ENCODE measurements at places on chromosomes 6 and 20.
A peak's percentile ranks its signal among the peaks of the same experiment; 100 is the strongest.

- DNase-seq = no peak
Observed at GRCh38 chr6:90446164-90446563, 140.7 kb downstream of the MAP3K7 start.

GRCh38 chr6:168377484-168377855, 57.9 kb upstream of the DACT2 start:
- no peak for DNase-seq

GRCh38 chr20:460707-461106, 1.6 kb downstream of the TBC1D20 start:
- peak; percentile 20 for DNase-seq

- DNase-seq = peak; percentile 38
Observed at GRCh38 chr6:131923356-131923755, 27.8 kb downstream of the CCN2 start.

GRCh38 chr20:35232575-35232974, 6.1 kb downstream of the MMP24 start:
- no peak for DNase-seq

DNA sequence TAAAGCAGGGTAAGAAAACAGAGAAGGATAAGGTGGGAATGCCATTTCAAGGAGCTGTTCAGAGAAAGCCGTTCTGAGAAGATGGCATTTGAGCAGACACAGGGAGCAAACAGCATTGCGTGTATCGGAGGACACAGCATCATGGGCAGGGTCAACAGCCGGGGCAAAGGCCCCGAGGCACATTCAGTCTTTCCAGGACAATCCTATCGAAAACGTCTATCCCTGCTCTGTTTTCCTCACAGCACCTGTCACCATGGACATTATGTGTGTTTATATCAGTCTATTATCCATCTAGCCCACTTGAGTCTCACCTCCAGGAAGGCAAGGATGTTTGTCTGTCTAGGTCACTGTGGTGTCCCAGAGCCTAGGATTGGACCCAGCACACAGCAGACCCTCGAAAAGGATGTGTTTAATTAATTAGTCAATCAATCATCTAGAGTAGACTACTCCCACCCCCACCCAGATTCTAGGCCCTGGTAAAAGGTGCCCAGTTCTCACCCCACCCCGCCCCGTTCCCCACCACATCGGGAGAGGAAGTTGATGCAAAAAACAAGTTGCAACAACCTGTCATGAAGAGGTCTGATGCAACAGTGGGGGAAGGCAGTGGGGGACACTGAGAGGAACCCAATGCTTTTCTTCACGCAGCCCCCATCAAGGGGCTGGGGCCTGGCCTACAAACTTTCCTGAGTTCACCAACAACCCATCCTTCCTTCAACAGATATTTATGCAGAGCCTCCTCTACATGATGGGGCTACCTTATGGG, 66.6 kb downstream of the PREX1 start:
- DNase-seq = no peak

DNA sequence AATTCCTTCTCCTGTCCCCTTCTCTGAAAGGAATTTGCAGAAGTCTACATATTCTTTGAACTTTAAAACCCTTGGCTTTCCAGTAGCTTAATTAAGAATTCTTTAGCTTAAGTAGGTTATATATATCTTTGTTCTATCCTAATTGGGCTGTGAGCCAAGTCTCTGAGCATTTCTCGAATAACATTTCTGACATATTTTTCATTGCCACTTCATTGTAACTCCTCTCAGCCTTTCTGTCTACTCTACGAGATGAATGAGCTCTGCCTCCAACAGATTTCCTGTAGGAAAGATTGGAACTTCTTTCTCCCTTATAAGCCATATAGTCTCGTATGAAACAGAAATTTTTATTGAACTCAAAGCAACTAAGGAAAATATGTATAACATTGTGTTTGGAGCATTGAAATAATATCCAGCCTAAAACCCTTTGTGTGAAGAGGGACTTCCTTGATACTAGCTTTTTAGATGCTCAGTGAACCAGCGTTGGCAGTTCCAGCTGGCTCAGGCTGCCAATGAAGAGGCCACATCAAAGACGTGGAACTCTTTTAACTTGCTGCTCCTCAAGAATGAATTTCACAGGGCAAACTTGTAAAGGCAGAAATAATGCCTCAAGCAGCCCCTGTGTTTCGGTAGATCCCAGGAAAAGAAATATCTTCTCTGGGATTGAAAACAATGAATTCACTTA, 87.7 kb upstream of the NOX3 start:
- DNase-seq = no peak

GRCh38 chr6:130269969-130270635, 47.4 kb upstream of the SAMD3 start:
- DNase-seq = no peak

GRCh38 chr20:25158043-25158442, 37.5 kb upstream of the ENTPD6 start:
- no peak for DNase-seq

- DNase-seq = no peak
Observed at GRCh38 chr6:119020597-119021561, 57.6 kb downstream of the FAM184A start.

DNA sequence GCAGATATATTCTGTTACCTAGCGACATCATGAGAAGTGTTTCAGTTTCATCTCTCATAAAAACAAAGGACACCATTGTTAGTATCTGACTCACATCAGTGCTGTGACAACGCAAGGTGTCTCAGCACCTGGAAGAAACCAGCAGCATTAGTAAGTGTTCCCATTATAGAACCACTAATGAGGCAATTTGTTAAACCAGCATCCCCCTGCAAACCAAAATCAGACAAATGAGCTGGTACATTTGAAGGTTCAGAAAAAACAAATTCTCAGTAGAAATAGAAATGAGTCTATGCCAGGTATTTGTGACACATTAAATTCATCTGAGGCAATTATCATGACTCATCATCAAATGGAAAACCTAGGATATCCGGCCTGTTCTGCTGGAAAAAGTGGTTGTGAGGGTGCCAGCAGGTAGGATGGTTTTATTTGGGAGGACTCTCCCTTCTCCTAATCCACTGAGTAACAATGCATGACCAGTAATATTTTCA, 151.7 kb downstream of the TMEM200A start:
- DNase-seq = no peak

DNA sequence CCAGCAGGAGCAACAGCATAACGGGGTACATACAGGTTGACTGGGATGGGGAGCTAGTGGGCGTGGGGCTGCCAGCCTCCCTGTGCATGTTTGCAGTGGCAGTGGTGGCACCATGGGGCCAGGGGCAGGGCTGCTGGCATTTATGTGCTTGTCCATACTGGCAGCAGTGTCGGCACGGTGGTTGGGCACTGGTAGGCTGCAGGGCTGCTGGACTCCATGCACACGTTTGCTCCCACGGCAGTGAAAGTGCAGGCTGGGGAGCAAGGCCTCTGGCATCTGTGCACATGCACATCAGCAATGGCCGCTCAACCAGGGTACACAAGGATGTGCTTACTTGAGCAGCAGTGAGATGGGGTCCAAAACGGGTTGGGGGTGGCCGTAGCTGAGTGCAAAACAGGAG, 159.5 kb upstream of the KHDRBS2 start:
- no peak for DNase-seq

GRCh38 chr6:83006270-83006905, 59.3 kb downstream of the UBE3D start:
- no peak for DNase-seq

DNA sequence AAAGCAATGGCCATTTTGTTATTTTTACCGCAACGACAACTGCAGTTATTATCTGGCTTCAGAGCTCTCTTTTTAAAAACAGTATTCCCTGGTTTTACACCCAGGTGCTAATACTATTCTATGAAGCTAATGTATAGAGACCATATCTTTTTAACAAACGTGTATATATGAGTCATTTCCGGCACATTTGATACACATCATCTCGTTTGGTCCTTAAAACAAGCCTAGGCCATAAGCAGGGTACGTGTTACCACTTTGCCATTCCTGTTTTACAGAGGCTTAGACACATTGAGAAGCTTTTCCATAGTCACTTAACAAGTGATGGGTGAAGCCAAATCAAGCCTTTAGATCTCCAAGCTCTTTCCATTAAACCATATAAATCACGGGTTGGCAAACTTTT, 5.5 kb downstream of the TRAF3IP2 start:
- no peak for DNase-seq

DNA sequence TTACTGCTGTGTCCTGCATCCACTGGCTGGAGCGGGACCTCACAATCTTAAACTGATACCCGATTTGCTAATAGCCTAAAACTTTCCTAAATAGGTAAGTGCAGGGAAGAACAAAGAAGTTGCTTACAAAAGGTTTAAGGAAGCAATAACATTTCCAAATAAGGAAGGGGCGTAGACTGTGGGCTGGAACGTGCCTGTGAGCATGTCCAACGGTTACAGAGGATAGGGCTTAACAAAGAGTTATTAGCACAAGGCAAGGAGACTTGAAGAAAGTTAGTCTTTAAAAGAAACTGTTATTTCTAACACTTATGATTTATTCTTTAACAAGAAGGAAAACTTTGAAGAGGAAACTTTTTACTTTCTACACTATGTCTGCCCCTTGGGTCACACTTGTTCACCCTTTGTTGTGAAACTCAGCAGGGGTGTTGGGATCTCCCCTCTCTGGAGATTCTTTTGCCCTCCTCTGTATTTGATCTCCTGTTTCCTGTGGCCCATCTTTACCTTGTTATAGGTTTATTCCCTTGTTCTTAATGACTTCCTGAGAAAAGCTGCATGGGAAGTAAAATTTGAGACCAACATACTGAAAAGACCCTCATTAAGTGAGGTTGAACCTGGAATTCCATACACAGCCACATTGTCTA, 28.7 kb downstream of the KAT14 start:
- no peak for DNase-seq

GRCh38 chr6:49462599-49462926, 490 bp downstream of the MMUT start:
- DNase-seq = no peak

DNA sequence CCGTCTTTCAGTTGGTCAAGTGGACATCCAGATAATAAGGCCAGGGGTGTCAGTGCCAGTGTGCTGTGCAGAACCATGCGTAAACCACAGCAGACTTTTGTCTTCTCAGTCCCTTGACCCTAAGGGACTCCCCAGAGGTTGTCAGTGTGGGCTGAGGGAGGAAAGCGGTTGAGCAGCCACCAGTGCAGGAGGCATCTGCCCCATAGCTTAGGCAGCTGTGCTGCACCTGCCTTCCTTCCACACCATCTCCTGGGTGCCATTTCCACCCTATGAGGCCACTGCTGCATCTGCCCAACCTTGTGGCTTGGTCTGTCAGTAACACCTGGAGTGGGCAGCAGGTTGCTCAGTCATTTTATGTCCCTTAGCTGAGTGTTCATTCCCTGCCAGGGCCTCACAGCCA, 26.0 kb downstream of the PRPF6 start:
- no peak for DNase-seq

DNA sequence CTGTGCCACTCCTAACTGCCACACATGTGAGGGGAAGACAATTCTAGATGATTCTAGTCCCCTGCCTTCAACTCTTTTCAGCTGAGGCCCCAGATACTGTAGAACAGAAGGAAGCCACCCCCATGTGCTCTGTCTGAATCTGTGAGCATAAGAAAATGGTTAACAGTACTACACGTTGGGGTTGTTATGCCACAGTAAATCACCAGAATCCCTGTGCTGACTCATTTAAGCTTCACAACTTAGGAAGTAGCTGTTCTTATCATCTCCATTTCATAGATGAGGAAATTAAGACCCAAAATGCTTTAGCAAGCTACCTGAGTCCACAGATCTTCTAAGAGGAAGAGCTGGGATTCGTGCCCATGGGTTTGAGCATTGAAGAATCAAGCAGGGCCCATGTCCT, 27.4 kb upstream of the SCRT2 start:
- no peak for DNase-seq

DNA sequence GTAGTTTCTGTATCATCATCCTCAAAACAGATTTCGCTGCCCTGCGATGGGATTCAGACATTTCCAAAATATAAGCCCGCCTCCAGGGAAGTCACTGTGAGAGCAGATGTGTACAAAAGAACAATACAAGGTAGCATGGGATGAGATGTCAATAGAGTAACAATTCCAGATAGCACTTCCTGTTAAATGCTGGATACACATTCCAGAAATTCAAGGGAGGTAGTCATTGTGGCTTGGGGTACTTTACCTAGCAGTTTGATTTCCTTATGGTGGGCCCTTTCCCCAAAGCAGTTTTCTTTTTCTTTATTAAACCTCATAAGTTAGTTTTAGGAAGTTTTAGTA, 2.5 kb downstream of the RNF217 start:
- DNase-seq = no peak

DNA sequence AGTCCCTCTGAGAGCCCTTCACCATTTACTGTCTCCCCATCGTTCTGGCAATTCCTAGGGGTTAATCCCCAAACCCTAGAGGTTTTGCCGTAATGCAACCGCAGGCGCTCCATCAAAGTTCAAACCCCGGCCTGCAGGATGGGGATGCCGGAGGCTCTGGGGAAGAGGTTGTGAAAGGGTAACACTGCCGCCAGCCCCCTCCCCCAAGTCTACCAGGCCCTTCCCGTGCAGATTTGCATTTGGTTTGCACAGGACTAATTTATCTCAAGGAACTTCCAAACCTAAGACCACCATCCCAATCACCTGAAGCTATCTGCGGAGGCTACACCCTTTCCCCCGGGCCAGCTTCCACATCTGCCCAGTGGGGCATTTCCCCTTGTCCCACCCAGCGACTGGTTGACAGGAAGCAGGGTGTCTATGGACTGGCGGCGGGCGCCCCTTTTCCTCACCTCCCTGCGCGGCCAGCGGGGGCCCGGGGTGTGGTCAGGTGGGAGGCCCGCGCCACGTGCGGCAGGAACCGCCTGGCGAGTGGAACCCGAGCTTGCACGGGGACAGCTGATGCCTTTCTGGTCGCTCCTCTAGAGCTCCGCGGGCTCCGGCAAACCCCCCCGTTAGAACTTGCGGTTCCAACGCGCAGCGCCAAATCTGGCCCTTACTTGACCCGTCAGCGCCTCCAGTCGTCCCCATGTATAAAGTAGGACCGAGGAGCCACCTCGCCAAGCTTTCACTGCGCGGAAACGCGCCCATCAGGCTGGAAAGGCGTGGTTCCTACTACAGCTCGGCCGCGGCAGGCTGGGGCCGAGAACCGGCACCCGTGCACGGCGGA, 9.4 kb upstream of the SLC4A11 start:
- DNase-seq = no peak

DNA sequence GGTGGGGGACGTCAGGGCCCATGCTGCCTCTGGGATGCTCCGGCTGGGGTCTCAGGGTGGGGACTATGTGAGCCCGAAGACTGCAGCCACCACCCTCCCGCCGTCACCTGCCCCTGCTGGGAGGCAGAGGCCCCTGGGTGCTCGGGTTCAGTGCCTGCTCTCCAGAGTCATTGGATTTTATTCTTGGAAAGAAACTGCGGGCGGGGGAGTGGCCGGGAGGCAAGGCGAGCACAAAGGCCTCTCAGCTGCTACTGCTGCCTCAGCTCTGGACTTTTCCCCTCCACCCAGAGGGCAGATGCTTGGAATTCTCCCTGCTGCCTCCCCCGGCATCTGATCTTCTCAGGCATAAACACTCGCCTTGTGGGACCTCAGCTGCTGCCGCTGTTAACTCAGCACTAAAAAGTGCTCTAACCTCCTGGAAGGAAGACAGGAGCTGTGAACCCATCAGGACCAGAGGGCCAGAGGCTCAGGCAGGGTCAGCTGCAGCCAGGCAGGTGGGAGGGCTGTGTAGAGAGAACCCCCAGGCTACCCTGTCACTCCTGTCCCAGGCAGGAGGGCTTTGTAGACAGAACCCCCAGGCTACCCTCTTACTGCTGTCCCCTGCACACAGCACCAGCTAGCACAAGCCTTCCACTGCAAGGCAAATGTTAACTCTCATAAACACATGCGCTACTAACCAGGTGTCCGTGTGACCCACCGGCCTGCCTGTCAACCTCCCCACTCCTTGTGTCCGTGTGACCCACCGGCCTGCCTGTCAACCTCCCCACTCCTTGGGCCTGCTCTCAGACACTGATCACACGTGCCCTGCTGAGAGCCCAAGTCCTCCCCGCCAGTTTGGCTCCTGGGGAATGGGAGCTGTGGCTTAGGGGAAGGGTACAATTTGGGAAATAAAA, 9.4 kb upstream of the FRMD1 start:
- DNase-seq = peak; percentile 0

All from midbrain (tissue), 1 donor.